Peyer's patch (tissue), 4 donors: ENCODE measurements at places on chromosomes 16 and 17. TPM values are rescaled to one million over a fixed set of nuclear protein-coding genes. Genes with fewer than 3 reads are reported as not detected.

GINS2 gene
- total RNA-seq = 3.7 TPM

CARD14 gene
- total RNA-seq = 1.1 TPM

CBFA2T3 gene
- 3.5 TPM for total RNA-seq

ABCA6 gene
- total RNA-seq = 26.0 TPM

SMIM22 gene
- total RNA-seq = 218 TPM

TBC1D3E gene
- not detected for total RNA-seq

HSF4 gene
- 140 TPM for total RNA-seq

KRTAP4-6 gene
- not detected for total RNA-seq

MPHOSPH6 gene
- total RNA-seq = 33.0 TPM

UTS2R gene
- not detected for total RNA-seq

UNC13D gene
- 45.4 TPM for total RNA-seq

ABI3 gene
- 12.1 TPM for total RNA-seq

SSTR5 gene
- total RNA-seq = 1.5 TPM

HOXB9 gene
- total RNA-seq = 47.5 TPM

OTOP3 gene
- 8.5 TPM for total RNA-seq

KCNH4 gene
- 0.80 TPM for total RNA-seq
